ENCODE measurements at places on chromosomes 6 and 20. TPM values are rescaled to one million over a fixed set of nuclear protein-coding genes. Genes with fewer than 3 reads are reported as not detected.

Gene SLC17A2
- not detected for total RNA-seq

Gene SLC35D3
- total RNA-seq: not detected

Gene RNF217
- total RNA-seq: 13.2 TPM

Gene ZNF184
- 13.4 TPM for total RNA-seq

Gene ZNF76
- total RNA-seq: 14.8 TPM

Gene RNF182
- total RNA-seq: 15.3 TPM

Gene PHACTR1
- total RNA-seq: 6.1 TPM

DNA sequence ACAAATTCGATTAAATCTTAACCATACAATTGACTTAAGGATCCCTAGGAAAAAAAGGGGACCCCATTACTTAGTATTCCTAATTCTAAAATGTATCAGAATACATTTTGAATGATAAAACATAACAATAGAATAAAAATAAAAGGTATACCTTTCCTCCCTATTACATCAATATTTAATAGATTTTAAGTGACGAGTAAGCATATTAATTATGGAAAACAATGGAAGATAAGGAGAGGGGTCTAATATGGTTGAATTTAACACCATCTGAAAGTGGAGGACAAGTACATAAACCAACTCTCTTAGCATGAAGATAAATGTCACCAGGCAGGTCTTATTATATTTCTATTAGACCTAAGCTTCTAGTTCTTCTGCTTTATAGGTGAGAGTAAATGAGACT, 232.1 kb downstream of the HAO1 start:
- no peak for DNase-seq
- no peaks in the 10 kb centered on the region for H3K27me3 ChIP-seq
- no peak overlapping the region for H3K27ac ChIP-seq
- no peak overlapping the region for H3K4me3 ChIP-seq

- no peaks in the 10 kb centered on the region for H3K36me3 ChIP-seq
- no peak for DNase-seq
- H3K4me3 ChIP-seq: no peak overlapping the region
- no peaks in the 10 kb centered on the region for H3K27me3 ChIP-seq
Observed at GRCh38 chr20:18307301-18307700, 19.0 kb downstream of the ZNF133 start.

- no peaks in the 10 kb centered on the region for H3K27me3 ChIP-seq
- peaks cover 9% of the 10 kb centered on the region for H3K4me1 ChIP-seq
- no peak overlapping the region for H3K27ac ChIP-seq
- H3K4me3 ChIP-seq: no peak overlapping the region
- no peak for DNase-seq
- no peaks in the 10 kb centered on the region for H3K36me3 ChIP-seq
Observed at GRCh38 chr6:11972806-11973205, 39.3 kb upstream of the HIVEP1 start.

- no peaks in the 10 kb centered on the region for H3K36me3 ChIP-seq
- H3K4me3 ChIP-seq: no peak overlapping the region
- no peaks in the 10 kb centered on the region for H3K4me1 ChIP-seq
- no peaks in the 10 kb centered on the region for H3K27me3 ChIP-seq
- no peak for DNase-seq
Observed at GRCh38 chr6:162533009-162533400, 194.6 kb downstream of the PRKN start.

GRCh38 chr20:14700639-14700960, 363.2 kb upstream of the FLRT3 start:
- H3K27me3 ChIP-seq: no peaks in the 10 kb centered on the region
- no peak overlapping the region for H3K27ac ChIP-seq
- H3K4me3 ChIP-seq: no peak overlapping the region
- H3K4me1 ChIP-seq: peaks cover 4% of the 10 kb centered on the region
- DNase-seq: no peak
- H3K36me3 ChIP-seq: no peaks in the 10 kb centered on the region

- H3K4me3 ChIP-seq: no peak overlapping the region
- H3K36me3 ChIP-seq: no peaks in the 10 kb centered on the region
- no peak overlapping the region for H3K27ac ChIP-seq
- no peaks in the 10 kb centered on the region for H3K27me3 ChIP-seq
Observed at GRCh38 chr6:2351807-2352431, 106.5 kb upstream of the GMDS start.

DNA sequence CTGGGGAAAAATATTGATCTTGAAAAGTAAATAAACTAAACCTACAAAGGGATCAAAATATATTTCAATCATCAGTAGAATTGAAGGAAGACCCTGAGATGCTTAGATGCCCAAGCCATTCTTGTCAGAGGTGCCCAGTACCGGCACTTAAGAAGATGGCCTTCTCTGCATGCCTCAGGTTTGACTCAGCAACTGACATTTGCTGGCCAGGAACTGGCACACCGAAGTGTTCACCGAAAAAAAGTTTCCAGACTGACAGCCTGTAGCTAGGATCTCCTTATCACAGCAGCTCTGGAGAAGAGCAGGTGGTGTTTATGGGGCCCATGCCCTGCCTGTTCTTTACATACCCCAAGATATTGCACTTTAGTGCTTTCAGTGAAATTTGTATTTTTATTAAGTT, 203.2 kb downstream of the MOXD1 start:
- H3K4me3 ChIP-seq: no peak overlapping the region
- no peaks in the 10 kb centered on the region for H3K36me3 ChIP-seq
- H3K4me1 ChIP-seq: no peaks in the 10 kb centered on the region
- H3K27me3 ChIP-seq: no peaks in the 10 kb centered on the region
- no peak overlapping the region for H3K27ac ChIP-seq

- no peak overlapping the region for H3K27ac ChIP-seq
- peaks cover 18% of the 10 kb centered on the region for H3K4me1 ChIP-seq
- peaks cover 3% of the 10 kb centered on the region for H3K36me3 ChIP-seq
- no peaks in the 10 kb centered on the region for H3K27me3 ChIP-seq
Observed at GRCh38 chr6:53287336-53288225, 61.2 kb downstream of the ELOVL5 start.

GRCh38 chr6:20001286-20001685, 164.1 kb downstream of the ID4 start:
- no peaks in the 10 kb centered on the region for H3K36me3 ChIP-seq
- no peak overlapping the region for H3K27ac ChIP-seq
- no peak overlapping the region for H3K4me3 ChIP-seq
- DNase-seq: no peak

GRCh38 chr6:160500639-160501038, 152.5 kb downstream of the SLC22A3 start:
- no peaks in the 10 kb centered on the region for H3K36me3 ChIP-seq
- no peak for DNase-seq

GRCh38 chr6:144617708-144618107, 332.6 kb downstream of the UTRN start:
- no peak overlapping the region for H3K27ac ChIP-seq
- H3K27me3 ChIP-seq: no peaks in the 10 kb centered on the region
- H3K4me1 ChIP-seq: peaks cover 6% of the 10 kb centered on the region
- no peak for DNase-seq
- H3K4me3 ChIP-seq: no peak overlapping the region

DNA sequence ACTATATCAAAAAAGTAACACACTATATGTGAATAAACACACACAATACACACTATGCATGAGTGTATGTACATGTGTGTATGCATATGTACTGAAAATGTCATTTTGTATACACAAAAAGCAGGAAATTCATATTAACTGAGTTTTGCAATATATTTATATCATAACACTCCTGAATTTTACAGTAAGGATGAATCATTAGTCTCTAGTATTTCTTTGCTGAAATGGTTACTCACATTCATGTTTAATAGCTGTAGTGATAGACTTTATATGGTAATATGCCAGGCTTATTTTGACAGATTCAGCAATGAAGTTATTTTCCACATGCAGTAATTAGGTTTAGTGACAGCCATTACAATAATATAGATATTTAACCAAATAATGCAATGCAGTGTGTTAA, 1216.2 kb upstream of the CITED2 start:
- no peak overlapping the region for H3K4me3 ChIP-seq
- H3K27me3 ChIP-seq: no peaks in the 10 kb centered on the region
- H3K36me3 ChIP-seq: no peaks in the 10 kb centered on the region

- peaks cover 37% of the 10 kb centered on the region for H3K4me1 ChIP-seq
- DNase-seq: peak; percentile 73
- H3K36me3 ChIP-seq: no peaks in the 10 kb centered on the region
- no peaks in the 10 kb centered on the region for H3K27me3 ChIP-seq
- peak within 1 kb of the TSS; percentile 26 for H3K27ac ChIP-seq
Observed at GRCh38 chr6:10521104-10521808, at the start of gene GCNT2. Gene GCNT2 (plus strand): TSS chr6:10521351. CDS start chr6:10528912, 7,561 bp downstream.

DNA sequence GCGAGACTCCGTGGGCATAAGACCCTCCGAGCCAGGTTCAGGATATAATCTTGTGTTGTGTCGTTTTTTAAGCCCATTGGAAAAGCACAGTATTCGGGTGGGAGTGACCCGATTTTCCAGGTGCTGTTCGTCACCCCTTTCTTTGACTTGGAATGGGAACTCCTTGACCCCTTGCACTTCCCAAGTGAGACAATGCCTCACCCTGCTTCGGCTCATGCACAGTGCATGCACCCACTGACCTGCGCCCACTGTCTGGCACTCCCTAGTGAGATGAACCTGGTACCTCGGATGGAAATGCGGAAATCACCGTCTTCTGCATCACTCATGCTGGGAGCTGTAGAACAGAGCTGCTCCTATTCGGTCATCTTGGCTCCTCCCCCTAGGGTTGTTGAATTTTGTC, 307.7 kb upstream of the DEFB115 start:
- H3K36me3 ChIP-seq: no peaks in the 10 kb centered on the region
- no peak for DNase-seq
- no peaks in the 10 kb centered on the region for H3K4me1 ChIP-seq

DNA sequence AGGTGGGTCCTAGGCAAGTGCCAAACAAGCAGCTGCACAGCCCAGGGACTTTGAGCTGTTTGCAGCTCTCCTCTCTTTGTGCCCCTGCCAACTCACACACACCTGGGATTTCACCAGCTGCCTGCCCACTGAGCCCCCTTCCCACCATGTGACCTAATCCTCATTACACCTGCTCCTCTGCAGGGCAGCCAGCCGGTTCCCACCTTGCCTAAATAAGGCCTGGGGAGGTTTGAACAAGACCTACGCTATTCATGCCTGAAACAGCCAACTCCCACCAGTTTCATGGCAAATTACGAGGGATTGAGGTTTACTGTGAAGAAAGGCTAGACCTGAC, 92.6 kb upstream of the SOX4 start:
- no peak overlapping the region for H3K27ac ChIP-seq
- DNase-seq: no peak
- H3K36me3 ChIP-seq: no peaks in the 10 kb centered on the region
- no peak overlapping the region for H3K4me3 ChIP-seq
- H3K27me3 ChIP-seq: no peaks in the 10 kb centered on the region

- no peaks in the 10 kb centered on the region for H3K4me1 ChIP-seq
- H3K27me3 ChIP-seq: no peaks in the 10 kb centered on the region
- H3K36me3 ChIP-seq: no peaks in the 10 kb centered on the region
- no peak for DNase-seq
- H3K4me3 ChIP-seq: no peak overlapping the region
Observed at GRCh38 chr20:48169650-48170225, 384.5 kb upstream of the SULF2 start.

DNA sequence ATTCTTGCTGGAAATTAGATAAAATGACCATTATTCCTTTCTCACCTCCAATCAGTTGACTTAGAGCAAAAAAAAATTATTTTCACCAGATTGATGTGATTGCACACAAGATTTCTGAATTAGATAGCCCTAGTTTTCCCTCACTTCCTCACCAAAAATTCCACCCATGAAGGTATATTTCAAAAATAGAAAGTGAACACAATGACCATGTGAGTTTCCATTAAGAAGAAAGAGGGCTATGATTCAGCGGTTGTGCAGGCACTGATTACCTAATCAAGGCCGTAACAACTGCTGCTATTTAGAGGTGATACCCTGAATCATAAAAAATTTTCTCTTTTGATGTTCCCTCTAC, 19.5 kb upstream of the RALGAPA2 start:
- no peaks in the 10 kb centered on the region for H3K36me3 ChIP-seq
- no peak overlapping the region for H3K27ac ChIP-seq
- peaks cover 19% of the 10 kb centered on the region for H3K4me1 ChIP-seq
- DNase-seq: no peak
- no peak overlapping the region for H3K4me3 ChIP-seq
- no peaks in the 10 kb centered on the region for H3K27me3 ChIP-seq

- no peak overlapping the region for H3K27ac ChIP-seq
- DNase-seq: no peak
- H3K4me1 ChIP-seq: no peaks in the 10 kb centered on the region
- no peak overlapping the region for H3K4me3 ChIP-seq
- H3K27me3 ChIP-seq: no peaks in the 10 kb centered on the region
Observed at GRCh38 chr6:2426561-2427340, 181.3 kb upstream of the GMDS start.

DNA sequence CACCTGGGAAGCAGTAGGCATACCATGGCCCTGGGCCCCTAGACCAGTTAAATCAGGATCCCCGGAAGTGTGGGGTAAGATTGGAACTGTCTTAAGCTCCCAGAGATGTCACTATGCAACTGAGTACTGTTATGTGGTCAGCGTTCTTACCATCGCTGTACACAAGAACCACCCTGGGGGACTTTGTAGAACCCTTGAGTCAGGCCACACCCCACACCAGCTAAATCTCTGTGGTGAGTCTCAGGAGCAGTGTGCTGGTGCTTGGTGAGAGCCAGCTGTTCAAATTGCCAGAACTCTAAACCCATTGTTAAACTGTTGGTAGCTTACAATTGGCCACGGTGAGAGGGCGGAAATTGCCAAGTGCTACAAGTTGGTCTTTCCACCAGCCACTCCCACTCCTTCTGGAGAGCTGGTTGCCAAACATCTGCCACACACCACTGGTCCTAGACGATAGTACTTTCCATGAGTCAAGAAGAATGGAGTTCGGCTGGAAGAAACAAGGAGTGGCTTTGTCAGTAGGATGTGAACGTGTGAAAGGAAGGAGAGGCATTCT, 80.5 kb upstream of the SYNDIG1 start:
- no peak for DNase-seq
- H3K27ac ChIP-seq: no peak overlapping the region
- no peaks in the 10 kb centered on the region for H3K27me3 ChIP-seq
- no peaks in the 10 kb centered on the region for H3K36me3 ChIP-seq
- H3K4me3 ChIP-seq: no peak overlapping the region

GRCh38 chr6:137740091-137740755, 126.8 kb upstream of the TNFAIP3 start:
- peaks cover 18% of the 10 kb centered on the region for H3K4me1 ChIP-seq
- no peaks in the 10 kb centered on the region for H3K36me3 ChIP-seq
- no peak for DNase-seq
- no peaks in the 10 kb centered on the region for H3K27me3 ChIP-seq
- H3K27ac ChIP-seq: no peak overlapping the region
- H3K4me3 ChIP-seq: no peak overlapping the region

- no peak for DNase-seq
- H3K27ac ChIP-seq: no peak overlapping the region
- no peaks in the 10 kb centered on the region for H3K4me1 ChIP-seq
- H3K4me3 ChIP-seq: no peak overlapping the region
Observed at GRCh38 chr6:112343977-112344376, 3.2 kb upstream of the RFPL4B start.

GRCh38 chr6:1377526-1377925, 11.8 kb upstream of the FOXF2 start:
- no peaks in the 10 kb centered on the region for H3K36me3 ChIP-seq
- peaks cover 100% of the 10 kb centered on the region for H3K27me3 ChIP-seq
- no peak overlapping the region for H3K4me3 ChIP-seq

All from neural progenitor cell (in vitro differentiated cells).